ENCODE measurements at places on chromosomes 6 and 20.
A peak's percentile ranks its signal among the peaks of the same experiment; 100 is the strongest.

GRCh38 chr6:33752646-33753015, 5.9 kb upstream of the IP6K3 start:
- no peak for DNase-seq

GRCh38 chr6:98014442-98015201, 731.6 kb upstream of the MMS22L start:
- no peak for DNase-seq

GRCh38 chr20:58146746-58147140, 81.7 kb downstream of the ANKRD60 start:
- DNase-seq = no peak

DNA sequence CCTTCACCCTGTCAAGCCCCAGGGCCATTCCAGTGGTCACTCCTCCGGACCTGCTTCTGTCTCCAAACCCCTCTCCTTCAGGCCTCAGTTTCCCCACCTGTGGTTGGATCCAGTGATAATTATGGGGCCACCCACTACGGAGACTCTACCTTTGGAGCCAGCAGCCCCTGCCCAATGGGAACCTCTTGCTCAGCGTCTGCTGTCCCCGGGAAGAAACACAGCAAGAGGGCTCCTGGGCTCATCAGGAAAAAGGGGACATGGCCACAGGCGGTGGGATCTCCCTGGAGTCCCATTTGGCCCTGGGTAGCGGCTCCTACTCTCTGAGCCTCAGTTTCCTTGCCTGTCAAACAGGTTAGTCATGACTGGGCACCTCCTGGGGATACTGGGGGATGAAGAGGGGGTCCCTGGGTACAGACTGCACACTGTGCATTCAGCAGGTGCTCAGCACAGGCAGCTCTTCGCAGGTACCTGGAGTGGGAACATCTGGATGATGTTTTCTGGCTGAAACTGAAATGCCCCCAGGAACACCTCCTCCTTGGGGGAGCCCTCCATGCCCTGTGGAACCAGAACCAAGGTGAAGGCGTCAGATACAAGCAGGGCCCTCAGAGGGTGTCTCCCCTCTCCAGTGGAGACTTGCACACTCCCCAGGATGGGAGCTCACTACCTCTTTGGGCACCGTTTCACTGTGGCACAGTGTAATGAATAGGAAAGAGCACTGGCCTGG, 19.4 kb downstream of the SUN5 start:
- DNase-seq = no peak

- no peak for DNase-seq
Measured at GRCh38 chr6:112701201-112701600, 354.1 kb downstream of the RFPL4B start.

- DNase-seq = no peak
Measured at GRCh38 chr6:32950010-32950409, 2.9 kb downstream of the HLA-DMA start.

- DNase-seq = no peak
Measured at GRCh38 chr6:31689249-31690110, 8.6 kb upstream of the LY6G5C start.

GRCh38 chr6:167647306-167647705, 179.4 kb upstream of the AFDN start:
- DNase-seq = no peak

GRCh38 chr6:142902636-142903053, 42.3 kb downstream of the HIVEP2 start:
- no peak for DNase-seq

DNA sequence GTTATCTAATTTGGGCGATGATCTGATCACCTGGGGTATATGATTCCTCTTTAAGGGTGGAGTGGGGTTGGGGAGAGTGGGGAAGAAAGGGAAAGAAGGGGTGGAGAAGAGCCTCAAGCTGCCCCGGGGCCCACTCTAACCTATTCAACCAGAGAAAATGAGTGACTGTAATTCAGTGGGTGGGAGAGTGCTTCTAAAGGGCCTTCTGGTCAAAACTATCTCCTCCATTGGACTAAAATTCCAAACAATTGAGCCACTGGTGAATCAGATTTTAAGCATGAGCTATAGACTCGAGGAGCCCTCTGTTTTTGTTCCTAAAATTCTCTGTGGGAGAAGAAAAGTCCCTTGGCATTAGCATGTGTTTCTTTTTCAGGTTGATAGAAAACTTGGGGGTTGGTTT, 296.8 kb downstream of the CLIC5 start:
- no peak for DNase-seq

- DNase-seq = no peak
Measured at GRCh38 chr6:137233911-137234863, 15.0 kb upstream of the IFNGR1 start.

GRCh38 chr6:113855500-113856374, 1.4 kb upstream of the MARCKS start:
- no peak for DNase-seq

- DNase-seq = peak; percentile 26
Measured at GRCh38 chr6:28988536-28989311, 16.4 kb downstream of the ZNF311 start.

DNA sequence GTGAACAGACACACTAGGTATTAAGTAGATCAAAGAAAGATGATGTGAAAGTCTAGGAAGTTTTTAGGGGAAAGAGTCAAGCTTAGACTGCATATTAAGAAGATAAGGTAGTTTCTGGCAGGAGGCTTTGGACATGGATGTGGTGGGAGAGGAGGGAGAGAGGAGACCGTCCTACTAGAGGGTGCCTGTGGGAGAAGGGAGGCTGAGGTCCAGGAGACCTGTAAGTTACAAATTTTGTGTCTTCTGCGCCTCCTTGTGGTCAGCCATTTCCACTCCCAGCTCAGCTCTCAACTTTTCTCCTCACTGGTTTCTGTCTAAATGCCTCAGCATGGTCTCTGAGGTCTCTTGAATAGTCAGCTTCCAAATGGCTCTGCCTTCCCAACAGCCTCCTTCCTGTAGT, 193.5 kb downstream of the UNC5CL start:
- DNase-seq = no peak

- DNase-seq = no peak
Measured at GRCh38 chr20:25083141-25083772, 1.3 kb upstream of the VSX1 start.

DNA sequence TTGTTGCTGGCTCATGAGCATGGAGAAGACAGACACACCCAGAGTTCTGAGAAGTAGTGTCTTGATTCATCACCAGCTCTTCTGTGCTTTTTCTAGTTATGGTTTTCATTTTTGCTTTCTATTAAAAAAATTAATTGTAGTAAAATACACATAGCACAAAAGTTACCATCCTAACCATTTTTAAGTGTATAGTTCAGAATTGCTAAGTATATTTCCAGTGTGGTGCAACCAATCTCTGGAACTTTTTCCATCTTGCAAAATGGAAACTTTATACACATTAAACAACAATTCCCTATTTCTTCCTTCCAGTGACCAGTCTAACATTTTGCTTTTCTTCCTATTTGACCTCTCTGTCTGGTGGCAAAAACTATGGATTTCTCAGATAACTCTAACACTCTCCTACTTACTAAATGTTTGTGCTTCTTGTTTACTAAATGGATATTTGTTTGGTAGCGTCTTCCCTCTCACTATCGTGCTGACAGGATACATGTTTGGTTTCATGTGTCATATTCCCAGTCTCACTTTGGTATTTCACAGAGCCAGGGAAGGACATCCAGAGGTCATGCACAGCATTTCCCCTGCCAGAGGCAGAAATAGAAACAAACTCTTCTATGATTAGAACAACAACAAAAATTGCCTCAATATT, 40.6 kb downstream of the TXLNB start:
- no peak for DNase-seq

DNA sequence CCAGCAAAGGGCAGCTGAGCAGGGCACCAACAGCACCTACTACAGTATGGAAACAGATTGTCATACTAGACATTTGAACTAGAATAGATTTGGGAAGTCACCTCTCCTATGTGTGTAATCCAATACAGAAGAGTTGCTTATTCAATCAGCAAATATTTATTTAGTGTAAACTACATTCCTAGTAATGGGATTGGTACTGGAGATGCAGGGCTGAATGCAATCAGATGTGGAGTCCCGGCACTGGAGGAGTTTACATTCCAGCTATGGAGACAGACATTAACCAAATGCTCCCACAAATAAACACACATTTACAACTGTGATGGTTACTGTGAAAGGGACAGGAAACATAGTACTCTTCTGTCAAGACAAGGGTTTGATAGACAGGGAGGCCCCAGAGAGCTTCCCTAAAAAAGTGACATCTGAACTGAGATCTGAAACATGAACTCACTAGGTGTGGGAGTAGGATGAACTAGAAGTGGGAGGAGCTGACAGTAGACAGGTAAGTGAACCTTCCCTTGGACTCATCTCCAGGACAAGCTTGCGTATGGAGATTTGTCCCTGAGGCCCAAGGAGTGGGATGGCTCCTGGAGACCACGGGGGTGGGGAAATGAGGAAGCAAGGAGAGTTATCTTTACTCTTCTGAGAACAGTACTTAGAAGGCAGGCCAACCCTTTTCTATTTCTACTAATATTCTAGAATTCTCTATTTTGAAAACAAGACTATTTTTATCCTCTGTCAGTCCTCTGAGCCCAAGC, 420.5 kb downstream of the MAFB start:
- no peak for DNase-seq

DNA sequence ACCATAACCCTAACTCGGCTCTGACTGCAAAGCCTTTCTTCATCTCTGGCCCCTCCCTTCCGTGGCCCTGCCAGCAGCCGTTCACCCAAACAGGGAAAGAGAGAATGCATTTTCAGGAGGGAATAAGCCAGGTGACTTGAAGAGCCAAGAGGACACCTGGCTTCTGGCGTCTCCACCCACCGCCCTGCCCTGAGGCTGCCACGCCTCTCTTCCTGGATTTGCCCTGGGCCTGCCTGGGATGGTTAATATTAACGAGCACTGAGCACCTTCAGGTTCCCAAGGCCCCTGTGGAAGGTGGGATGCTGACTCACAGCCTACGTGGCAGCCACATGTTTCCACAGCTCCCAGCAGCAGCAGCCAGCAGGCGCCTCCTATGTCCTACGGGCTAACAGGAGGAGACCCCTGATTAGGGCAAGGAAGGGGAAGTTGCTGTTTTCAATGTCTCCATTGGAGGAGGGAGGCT, 138.0 kb upstream of the RREB1 start:
- DNase-seq = no peak

Data from stimulated activated CD4-positive, alpha-beta T cell treated with anti-CD3 and anti-CD28 coated beads, Interleukin-1b, Interleukin-23, amount 100 ng/mL, for 1 hour (primary cell).